NCI-H1105 treated with DMSO at 0.1 percent for 48 hours (cell line): ENCODE measurements at places on chromosomes 4 and X.

DNA sequence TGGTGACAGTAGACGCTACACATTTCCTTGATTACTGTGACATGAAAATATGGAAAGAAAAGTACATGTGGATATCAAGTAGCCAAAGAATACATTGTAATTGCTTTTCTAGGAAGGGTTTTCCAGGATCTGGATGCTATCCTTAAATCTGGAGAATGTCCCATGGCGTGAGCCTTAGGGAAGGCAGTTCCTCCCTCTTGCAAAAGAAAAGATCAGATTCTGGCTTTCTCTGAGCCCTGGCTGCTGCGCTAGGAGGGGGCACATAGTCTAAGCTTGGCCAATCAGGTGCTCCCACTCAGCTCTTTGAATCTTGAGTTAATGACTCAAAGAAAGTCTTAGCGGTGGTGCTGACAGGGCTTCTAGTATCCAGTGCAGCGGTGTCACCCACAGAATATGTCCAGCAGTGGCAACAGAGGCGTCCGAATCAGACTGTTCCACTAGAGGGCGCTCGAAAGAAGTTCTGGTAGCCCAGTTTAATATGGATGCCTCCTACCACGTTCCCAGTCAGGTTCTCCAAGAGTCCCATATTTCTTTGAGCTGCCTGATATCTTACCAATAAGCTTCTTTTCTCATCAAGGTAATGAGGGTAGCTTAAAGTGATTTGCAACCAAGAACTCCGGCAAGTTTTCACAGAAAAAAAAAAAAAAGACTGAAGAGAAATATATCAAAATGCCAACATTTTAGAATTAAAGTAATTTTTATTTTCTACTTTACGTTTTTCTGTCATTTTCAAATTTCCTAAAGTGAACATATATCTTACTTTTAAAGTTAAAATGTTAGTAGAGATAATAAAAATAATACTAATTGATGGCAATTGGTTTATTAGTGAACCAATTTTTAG, 213.4 kb upstream of the S100G start:
- peak; percentile 47 for DNase-seq

DNA sequence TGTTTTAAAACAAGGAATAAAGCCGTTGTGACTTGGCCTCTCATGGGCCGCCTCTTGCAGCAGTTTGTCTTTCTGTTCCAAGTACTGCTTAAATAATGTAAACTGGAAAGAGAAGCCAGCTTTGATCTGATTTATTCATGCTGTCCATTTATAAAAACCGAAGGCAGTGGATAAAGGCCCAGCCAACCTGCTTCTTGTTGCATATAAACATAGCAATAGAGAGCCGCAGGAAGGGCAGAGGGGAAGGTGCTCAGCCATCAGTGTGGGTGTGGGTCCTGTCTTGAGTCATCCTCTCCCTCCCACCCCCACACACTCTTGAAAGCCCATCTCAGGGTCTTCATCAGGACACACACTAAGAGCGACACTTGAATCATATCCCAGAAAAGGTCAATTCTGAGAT, 187.9 kb upstream of the FAM9B start:
- DNase-seq, result no peak

DNA sequence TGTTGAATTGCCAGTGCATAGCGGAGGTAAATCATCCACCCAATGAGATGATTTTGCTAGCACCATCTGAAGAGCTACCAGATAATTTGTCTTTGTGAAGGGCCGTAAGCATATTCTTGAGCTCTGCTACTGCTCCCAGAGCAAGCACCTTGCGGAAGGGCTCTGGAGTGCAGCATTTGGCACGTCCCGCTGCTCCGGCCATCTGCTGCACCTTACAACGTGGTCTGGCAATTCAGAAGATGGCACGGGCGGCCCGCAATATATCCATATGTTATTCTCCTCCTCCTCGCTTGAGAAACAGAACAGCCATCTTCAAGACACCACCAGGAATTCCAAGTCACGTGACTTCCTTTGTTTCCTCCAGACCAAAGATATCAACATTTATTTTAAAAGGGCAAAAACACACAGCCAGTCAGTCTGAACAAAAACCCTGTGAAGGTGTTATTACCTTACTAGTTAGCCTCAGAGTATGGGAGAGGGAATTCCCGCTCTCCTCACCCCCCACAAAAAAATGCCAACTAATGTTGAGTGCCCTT, 1095.7 kb upstream of the TENM3 start:
- no peak for DNase-seq

DNA sequence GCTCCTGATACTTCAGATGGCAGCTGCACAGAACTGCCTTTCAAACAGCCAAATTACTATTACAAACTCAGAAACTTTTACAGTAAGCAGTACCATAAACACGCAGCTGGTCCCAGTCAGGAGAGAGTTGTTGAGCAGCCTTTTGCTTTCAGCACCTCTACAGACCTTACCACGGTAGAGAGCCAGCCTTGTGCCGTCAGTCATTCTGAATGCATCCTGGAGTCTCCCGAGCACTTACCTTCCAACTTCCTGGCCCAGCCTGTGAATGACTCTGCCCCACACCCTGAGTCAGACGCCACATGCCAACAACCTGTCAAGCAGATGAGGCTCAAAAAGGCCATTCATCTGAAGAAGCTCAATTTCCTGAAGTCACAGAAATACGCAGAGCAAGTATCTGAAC, 12.4 kb downstream of the ZBTB49 start:
- no peak for DNase-seq

GRCh38 chr4:124459196-124459940, 253.2 kb downstream of the ANKRD50 start:
- no peak for DNase-seq
